MV-4-11 (cell line): ENCODE measurements at places on chromosomes 5 and 9.

DNA sequence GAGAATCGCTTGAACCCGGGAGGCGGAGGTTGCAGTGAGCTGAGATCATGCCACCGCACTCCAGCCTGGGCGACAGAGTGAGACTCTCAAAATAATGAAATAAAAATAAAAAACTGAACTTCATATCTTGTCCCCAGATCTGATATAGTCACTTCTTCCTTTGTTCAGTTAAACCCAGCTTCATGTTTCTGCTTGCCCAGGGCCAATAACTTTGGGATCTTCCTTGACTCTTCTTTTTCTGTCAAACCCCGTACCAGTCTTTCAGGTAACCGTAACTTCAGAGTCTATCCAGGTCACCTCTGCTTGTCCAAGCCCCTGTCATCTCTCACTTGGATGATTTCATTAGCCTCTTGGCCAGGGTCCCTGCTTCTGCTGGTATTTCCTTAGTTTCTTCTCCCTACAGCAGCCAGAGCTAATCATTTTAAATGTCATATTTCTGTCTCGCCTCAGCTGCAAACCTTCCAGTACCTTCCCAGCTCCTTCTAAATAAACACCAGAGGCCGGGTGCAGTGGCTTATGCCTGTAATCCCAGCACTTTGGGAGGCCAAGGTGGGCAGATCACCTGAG, 19.7 kb upstream of the ABL1 start:
- no peak for DNase-seq

DNA sequence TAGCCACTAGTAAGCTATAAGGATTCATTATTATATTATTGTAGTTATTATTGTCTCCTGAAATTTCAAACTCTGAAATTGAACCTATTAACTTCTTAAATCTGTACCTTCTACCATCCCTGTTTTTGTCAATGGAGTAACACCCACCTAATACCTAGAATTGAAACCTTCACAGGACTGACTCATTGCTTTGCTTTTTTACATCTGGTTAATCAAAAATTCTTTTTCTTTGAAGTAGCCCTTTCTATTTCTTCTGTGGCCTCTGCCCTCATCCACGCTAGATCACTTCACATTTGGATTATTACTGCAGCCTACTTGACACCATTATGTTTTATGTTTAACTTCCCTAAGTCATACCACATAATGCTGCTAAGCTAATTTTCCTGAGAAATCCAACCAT, 35.6 kb downstream of the RBM27 start:
- DNase-seq, result no peak

GRCh38 chr9:129197978-129198318, 19.9 kb upstream of the IER5L start:
- DNase-seq, result no peak

- DNase-seq, result peak; percentile 58
Measured at GRCh38 chr5:149466457-149466972, 84.7 kb downstream of the CSNK1A1 start.

DNA sequence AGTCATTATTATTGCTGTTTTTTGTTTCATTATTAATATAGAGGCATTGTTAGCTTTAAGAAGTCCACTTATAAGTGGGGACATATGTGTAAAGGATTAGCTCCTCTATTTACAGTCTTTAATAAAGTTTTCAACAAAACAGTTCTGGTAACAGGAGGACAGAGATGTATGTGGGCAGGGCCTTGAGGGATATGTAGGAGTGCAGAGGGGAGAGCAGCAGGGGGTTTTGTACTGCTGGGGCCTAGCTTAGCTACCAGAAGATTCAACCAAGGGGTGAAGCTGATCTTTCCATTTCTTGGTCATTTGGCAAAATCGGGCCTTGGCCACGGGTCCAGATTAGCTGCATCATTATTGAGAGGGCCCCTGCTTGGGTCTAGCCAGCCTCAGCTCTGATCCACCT, 89.9 kb downstream of the PPARGC1B start:
- DNase-seq, result no peak

DNA sequence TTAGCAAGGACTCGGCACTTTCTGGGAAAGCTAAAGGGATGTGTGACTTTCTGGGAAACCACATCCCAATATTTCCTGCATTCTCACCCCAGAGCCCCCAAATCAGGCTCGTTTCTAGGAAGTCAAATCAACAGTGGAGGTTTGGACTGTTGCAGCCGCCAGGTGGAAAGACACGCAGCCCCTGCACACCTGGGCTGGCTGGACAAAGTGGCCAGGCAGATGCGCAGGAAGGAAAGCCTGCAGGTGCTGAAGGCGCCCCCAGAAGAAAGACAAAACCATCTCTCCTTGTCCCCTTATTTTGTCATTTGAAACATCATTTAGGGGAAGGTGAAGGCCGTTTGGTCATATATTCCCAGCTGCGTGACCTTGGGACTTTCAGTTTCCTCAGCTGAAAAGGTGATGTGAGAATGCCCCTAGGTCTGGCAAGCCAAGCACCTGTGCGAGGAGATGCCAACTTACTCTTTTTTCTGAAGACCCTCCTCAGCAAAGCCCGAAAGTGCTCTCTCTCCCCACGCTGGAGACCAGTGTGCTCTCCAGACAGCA, 97.9 kb upstream of the CPEB4 start:
- DNase-seq, result no peak

DNA sequence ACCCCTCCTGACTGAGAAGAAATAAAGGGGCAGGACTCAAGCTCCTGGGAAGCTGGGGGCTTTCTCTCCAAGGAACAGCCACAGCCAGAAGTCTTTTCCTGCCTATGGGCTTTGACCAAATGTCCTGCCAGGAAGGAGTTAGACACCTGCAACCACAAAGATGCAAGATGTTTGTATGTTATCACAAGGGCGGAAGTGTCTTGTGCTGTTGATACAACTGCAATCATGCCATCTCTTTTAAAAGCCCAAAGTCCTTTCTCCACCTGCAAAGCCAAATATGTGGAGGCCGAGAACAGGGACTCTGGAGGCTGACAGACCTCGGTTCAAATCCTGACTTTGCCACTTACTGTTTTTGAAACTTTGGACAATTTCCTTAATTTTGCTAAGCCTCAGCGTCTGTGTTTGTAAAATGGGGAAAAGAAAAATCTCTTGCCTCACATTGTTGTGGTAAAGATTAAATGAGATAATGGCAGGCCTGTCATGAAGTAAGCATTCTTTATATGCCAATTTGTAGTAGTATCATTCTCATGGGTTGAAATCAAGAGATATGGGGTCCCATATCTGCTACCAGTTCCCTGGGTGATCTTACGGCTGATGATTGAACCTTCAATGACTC, 17.0 kb downstream of the HRH2 start:
- DNase-seq, result peak; percentile 36

DNA sequence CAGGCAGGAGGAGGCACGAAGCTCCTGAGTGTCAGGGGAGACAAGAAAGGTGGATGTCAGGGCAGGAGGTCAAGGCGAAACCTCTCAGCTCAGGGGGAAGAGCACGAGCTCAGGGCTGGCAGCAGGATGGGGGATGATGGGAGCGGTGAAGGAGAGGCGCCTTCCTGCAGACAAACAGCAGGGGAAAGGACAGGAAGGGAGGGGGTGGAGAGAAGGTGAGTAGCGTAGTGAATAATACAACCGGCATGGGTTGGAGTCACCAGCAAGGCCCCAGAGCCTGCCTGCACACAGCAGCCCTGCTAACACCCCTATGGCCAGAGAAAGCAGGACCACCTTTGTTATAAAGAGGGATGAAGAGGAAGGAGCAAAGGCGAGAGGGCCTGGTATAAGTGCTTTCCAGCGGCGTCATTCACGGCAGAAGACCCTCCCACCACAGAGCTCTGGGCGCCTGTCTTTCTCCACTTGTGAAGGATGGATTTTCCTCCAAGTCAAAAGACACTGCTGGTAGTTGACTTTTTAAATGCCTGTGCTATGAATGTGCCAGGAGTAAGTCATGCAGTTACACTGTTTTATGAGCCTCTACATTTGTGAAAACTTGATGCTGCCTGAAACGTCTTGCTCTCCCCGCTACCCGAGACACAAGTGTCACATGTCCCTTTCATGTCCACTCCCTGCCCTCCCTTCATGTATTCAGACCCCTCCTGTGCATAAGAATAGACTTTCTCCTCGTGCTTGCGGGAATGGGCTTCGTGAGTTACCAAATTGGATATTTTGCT, 84.8 kb upstream of the IRX1 start:
- no peak for DNase-seq

- DNase-seq, result peak; percentile 32
Measured at GRCh38 chr5:159319363-159319762, 10.9 kb downstream of the IL12B start.

GRCh38 chr5:147248561-147248960, 13.7 kb downstream of the STK32A start:
- no peak for DNase-seq
